ENCODE measurements at places on chromosomes 4 and X.

- no peak for DNase-seq
These were observed 57.5 kb downstream of the TEC start for GRCh38 chr4:48212165-48212564.

- DNase-seq: no peak
These were observed 12.0 kb downstream of the P2RY10 start for GRCh38 chrX:78957049-78957767.

GRCh38 chr4:39456946-39457763 is 1.6 kb downstream of the RPL9 start:
- no peak for DNase-seq

DNA sequence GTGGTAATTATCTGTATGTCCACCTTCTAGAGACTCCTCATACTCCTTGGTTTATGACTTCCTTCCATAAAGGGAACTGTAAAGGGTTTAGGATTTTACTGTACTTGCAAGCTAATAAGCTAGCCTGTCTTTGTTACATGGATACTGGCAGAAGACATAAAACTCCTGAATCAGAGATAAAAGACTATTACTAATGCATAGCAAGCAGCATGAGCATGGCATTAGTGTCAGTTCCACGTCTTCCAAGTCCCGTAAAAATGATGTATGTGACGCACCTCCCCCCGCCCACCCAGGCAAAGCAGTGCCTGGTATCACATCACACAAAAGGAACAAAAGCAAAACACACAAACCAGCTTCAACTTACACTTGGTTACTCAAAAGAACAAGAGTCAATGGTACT is 71.0 kb downstream of the SLC10A6 start:
- no peak for DNase-seq

Measured in T-helper 9 cell (primary cell).